ENCODE measurements at places on chromosomes 6 and 20.

GRCh38 chr6:108920751-108921150 lies 72.5 kb downstream of the ARMC2 start:
- no peak for DNase-seq

GRCh38 chr20:57332105-57333089 lies 2.8 kb downstream of the SPO11 start:
- DNase-seq, result peak; percentile 43

DNA sequence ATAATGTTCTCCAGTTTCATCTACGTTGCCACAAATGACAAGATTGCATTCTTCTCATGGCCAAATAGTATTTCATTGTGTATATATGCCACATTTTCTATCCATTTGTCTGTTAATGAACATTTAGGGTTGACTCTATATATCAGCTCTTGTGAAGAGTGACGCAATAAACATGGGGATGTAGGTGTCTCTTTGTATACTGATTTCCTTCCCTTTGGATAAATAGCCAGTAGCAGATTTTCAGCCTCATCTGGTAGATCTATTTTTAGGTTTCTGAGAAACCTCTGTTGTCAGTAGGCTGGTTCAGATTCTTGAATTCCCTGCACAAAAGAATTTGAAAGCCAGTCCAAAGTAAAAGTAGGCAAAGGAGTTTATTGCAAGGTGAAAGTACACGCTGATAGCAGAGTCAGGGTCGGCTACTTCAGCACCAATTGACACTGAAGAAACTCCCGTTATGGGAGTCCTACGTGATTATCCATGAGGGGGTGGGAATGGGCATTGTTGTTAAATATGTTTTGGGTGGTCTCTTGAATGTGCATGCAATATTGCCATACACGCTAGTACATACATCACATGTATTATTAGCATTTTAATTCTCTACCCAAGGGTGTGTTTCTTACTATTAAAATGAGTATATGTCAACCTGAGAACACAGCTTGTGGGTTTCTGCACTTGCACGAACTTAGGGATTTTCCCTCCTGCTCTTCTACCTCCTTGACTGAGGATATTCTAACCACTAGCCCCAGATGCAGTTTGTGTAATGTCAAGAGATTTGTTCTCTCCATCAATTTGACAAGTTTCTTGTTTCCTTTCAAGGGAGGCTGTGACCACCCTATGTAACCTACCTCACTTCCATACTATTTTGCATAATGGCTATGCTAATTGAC lies 14.4 kb upstream of the SLC17A2 start:
- no peak for DNase-seq

GRCh38 chr6:17957086-17957485 lies 30.3 kb downstream of the KIF13A start:
- no peak for DNase-seq

- no peak for DNase-seq
Measured at GRCh38 chr6:6654599-6655575, 66.4 kb downstream of the LY86 start.

DNA sequence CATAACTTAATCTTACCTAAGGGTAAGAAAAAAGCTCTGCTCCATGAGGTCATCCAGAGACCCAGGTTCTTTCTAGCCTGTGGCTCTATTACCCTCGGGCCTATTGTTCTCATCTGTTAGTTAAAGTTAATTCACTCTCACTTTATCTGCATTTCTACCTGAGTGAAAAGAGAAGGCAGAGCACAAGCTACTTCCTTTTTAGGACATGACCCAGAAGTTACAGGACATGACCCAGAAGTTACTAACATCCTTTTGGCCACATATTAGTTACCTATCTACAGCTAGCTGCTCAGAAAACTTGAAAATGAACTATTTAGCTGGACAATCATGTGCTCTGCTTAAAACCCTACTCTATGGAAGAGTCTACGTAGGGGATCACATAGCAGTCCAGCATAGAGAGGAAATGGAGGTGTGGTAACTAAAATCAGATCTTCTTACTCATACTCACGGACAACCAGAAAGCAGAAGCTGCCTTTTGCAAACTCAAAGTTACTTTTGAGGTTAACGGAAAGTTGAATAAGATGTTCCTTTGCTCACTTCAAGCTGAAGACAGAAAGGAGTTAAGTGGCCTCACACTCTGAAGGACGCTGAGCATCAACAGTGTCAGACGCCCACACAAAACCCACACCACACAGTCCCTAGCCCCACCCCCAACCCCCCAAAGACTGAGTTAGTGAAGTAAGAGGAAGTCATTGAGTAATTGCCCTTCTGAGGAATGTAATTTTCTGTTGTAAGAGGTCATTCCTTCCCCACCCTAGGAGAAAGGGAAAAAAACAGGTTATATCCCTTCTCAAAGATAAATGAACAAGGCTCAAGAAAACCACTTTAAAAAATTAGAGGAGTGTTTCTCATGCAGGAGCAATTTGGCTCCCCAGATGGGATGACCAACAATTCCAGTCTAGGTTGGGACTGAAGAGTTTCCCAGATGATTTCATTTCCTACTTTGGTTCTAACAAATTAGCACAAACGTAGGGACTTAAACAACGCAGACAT lies 45.9 kb upstream of the TAB2 start:
- no peak for DNase-seq

Data from hepatocyte (in vitro differentiated cells).